ENCODE measurements at places on chromosomes 5 and 9.

- DNase-seq = no peak
These were observed 39.3 kb upstream of the HMHB1 start for GRCh38 chr5:143772621-143773020.

DNA sequence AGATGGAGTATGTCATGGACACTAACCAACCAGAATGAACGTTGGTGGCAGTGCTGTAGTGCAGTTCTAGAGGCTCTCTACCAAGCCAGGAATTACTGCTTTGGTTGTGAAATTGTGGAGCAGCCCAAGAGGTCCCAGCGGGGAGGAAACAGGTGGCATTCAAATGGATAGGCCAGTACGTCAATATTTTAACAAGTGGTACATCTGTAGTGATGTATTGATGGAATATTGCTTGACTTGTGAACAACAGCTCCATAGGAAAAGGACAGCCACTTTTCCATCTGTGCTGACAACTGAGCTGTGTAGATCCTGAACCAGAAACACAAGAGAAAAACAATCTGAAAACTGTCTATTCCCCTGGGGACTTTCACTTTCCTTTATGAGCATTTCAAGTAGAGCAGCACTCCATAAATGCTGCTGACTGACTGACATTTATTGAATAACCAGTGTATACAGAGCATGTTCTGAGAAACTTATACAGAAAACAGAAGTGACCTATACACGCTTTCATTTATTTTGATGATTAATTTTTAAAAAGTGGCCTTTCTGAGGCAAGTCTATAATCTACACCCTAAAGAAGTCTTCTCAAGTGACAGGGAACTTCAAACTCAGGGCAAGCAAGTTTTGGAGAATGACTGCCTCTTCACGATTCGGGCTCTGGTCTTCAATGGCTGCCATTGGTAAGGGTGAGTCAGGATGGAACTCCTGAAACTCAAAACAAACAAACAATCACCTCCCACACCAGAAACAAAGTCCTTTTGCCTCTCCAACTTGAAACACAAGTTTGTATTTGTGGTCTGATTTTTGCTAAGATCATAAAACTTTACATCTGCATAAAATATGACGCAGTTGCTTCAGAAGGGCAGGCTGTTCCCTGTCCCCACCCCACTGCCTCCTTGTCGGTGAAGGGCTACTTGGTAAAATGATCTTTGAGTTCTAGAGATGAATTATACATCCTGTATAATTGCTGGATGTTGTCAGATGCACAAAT is 362.4 kb downstream of the NDUFS4 start:
- no peak for DNase-seq

- peak; percentile 71 for DNase-seq
These were observed 17.4 kb downstream of the TMOD1 start for GRCh38 chr9:97518909-97519307.

- no peak for DNase-seq
These were observed 64.1 kb downstream of the SMIM23 start for GRCh38 chr5:171849585-171850323.

GRCh38 chr9:4297151-4297785 is 2.6 kb downstream of the GLIS3 start:
- DNase-seq = peak; percentile 52

DNA sequence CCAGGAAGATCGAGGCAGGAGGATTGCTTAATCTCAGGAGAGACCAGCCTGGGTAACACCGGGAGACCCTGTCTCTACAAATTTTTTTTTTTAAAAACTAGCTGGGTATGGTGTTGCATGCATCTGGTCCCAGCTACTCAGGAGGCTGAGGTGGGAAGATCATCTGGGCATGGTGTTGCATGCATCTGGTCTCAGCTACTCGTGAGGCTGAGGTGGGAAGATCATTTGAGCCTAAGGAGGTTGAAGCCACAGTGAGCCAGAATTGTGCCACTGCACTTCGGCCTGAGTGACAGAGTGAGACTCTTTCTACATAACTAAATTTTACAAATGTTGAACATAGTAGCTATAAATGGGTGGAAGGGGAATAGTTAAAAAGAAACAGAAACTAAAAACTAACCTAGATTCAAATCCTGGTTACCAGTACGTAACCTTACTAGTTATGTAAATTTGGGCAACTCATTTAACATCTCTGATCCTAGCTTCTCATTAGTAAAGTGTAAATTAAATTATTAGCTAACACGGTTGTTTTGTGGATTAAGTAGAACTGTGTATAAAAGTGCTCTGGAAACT is 41.7 kb downstream of the TMEM161B start:
- DNase-seq = no peak

- no peak for DNase-seq
These were observed 11.8 kb upstream of the CXXC5 start for GRCh38 chr5:139636207-139636792.
